Stimulated activated CD4-positive, alpha-beta T cell treated with anti-CD3 and anti-CD28 coated beads, Interleukin-15, amount 100 ng/mL, for 48 hours (primary cell): ENCODE measurements at places on chromosomes 16 and 17.

DNA sequence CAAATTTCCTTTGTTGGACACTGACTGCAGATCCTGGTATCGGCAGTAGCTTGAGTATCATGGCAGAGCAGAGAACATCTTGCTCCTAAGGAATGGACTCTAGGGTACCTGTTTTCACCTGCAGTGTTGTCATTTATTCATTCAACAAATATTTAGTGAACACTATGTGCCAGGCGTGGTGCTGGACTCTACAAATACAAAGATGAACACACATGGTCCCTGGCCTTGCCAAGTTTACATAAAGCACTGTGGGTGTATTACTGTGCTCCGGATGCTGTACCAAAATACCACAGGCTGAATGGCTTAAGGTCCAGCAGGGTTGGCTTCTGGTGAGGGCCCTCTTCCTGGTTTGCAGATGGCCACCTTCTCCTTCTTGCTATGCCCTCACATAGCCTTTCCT, 14.2 kb upstream of the CCR7 start:
- no peak for DNase-seq

- no peak for DNase-seq
These were observed 75.3 kb downstream of the MRTFB start for GRCh38 chr16:14146445-14146844.

DNA sequence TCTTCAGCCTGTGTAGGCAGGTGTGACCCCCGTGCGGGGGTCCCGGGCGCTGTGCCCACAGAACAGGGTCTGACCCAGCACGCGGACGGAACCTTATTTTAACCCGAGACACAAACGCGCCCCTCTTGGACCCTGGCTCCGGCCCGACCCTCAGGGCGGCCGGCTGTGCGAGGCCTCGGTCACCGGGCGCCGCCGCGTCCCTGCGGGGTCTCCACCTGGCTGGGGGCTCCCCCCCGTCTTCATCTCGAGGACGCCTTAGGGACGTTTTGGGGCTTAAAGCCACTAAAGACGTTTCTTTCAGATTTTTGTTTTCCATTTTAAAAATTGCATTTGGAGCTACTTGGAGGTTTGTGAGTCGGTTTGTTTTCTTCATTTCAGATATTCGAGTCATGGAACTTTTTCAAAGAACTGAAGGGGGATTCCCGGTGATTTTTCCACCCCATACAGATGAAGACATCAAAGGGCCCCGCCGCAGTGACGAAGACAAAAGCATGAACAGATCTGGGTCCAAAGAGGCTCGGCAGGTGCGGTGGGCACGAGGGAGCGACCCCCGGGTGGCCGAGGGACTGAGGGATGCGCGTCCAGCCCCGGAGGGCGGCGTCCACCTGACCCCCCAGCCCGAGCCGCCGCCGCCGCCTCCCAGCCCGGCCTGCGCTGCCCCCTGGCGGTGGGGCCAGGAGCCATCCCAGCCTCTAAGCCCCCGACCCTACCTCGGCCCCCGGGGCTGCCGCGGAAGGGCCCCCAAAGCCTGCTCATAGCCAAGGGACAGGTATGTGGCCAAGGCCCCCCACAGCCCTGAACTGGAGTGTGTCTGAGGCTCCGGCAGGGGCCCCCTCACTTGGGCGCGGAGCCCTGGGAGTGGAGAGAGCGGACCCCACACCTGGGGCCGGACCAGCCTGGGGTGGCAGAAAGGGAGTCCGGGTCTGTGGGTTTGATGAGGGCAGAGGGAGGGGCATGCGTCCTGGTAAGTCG, 3.8 kb upstream of the CD7 start:
- peak; percentile 70 for DNase-seq

DNA sequence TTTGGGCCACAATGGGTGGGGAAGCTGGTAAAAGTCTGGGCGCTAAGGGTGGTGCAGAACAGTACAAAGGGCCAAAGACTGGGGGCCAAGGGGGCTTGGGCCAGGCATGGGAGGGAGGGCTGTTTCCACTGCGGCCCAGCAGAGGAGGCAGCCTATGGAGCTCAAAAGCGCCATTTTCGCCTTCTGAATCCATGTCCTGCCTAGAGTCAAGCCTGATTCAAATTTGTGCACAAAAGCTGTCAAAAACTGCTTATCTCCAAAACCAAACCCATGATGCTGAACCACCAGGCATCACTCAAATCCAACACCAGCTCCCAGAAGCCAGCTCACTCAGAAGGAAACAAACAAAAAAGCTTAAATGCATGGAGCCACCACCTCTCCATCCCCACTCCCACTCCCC, 16.0 kb downstream of the COG7 start:
- DNase-seq, result no peak

DNA sequence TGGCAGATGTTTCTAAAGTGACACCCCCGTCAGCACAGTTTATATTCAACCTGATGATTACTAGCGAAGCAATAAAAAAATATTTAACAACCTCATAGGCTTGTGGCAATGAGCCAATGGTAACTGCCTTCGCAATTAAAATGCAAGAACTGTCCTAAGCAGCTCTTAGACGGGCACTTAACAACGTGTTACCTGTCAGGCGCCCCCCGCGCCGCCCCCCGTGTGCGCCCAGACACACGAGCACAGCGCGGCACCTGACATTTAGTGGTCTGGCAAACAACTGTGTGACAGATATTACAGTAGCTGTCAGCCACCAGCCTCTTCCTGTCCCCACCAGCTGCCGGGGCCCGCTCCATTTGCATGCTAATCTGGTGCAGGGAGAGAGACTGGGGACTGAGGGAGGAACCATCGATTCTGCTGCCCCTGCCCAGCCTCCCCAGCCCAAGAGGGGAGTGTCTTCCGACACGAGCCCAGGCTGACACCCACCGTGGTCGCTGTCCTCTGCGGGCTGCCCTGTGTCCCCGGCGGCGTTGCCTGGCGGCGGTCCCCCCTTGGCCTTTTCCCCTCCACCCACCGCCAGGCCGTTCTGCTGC, 12.7 kb downstream of the NDUFAF8 start:
- DNase-seq, result no peak

DNA sequence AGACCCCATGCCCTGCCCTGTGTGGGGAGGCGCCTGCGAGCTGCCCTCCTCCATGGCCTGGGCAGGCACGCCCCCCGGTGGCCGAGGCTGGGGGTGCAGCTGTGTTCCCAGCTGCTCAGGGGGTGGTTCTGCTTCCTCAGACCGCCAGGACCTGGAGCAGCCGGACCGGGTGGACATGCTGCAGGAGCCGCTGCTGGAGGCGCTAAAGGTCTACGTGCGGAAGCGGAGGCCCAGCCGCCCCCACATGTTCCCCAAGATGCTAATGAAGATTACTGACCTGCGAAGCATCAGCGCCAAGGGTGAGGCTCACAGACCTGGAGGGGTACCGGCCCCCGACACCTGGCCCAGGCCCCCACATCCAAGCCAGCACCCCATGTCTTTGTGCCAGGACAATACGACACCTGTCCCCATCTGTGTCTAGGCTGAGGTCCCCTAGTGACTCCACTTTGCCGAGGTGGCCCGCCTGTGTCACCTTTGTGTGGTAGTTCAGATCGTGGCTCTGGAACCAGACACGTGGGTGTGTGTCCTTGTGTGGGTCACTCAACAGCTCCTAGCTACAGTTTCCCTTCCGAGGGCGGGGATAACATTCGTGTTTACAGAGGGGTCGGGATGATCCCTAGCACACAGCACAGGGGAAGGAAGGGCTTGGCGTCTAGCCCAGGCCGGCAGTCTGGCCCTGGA, 9.3 kb downstream of the GJD3 start:
- DNase-seq, result peak; percentile 38

DNA sequence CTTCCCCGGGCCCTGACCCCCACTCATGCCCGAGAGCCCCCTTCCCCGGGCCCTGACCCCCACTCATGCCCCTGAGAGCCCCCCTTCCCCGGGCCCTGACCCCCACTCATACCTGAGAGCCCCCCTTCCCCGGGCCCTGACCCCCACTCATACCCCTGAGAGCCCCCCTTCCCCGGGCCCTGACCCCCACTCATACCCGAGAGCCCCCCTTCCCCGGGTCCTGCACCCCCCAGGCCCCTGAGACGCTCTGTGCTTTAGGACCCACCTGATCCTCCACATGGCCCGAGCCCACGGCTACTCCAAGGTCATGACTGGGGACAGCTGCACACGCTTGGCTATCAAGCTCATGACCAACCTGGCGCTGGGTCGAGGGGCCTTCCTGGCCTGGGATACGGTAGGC, 6.8 kb downstream of the CTU2 start:
- DNase-seq, result no peak

- no peak for DNase-seq
These were observed 122.3 kb downstream of the ENGASE start for GRCh38 chr17:79196913-79197312.

DNA sequence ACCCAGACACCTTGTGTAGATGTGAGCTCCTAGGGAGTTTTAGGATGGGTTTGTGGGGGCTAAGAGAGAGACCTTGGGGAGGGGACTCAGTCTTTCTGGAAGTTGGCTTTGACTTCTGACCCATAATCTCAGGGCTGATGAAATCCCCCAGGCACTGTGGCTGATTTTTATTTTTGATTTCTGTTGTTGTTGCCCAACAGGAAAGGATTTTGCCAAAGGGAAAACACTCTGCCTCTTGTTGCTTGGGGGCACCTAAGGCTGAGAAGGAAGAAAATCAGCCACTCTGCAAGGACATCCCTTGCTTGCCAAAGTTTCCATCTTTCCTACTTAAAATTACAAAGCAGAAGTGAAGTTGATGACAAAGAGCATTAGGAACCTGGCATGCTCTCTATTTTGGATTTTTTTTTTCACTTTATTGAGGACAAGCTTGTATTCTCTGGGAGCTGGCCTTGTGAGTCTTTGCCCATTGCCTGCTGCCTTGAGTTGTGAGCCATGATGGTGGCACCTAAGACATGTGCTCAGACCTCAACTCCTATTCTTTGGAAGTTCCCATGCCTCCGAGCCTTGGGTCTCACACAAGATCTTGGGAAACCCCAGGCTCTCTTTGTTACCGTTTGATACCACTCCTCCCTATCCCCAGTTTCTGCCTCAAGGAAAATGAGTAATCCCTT, 3.2 kb upstream of the C1QTNF1 start:
- DNase-seq, result no peak

DNA sequence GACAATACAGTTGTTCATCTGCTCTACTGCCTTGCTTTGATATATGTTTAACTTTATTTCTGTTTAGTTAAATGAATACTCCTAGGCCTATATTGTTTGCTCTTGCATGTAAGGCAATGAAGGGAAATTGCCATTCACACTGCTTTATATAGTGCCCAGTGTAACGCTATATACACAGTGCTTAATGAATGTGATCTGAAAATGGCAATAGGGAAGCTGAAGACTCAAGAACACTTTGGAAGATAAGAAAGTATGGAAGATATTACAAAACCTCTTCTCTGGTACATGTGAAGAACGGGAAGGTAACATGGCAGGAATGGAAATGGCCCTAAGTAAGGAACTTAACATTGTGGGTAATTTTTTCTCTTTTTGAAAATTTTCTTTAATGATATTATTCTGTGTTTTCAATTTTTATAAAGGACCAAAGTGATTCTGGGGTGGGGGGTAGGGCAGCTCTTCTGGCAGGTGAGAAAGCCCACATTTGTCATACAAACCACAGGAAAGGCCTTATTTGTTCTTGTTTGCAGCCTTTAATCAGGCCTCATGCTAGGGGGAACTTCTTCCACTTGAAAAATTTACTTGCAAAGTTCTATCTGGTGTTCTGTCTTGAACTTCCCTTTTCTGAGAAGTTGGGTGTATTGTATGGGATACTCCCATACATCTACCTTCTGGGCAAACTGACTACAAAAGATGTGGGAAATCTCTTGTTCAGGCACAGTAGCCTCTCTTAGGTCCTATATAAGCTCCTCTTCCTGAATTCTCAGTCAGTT, 100.8 kb upstream of the CORO6 start:
- no peak for DNase-seq

DNA sequence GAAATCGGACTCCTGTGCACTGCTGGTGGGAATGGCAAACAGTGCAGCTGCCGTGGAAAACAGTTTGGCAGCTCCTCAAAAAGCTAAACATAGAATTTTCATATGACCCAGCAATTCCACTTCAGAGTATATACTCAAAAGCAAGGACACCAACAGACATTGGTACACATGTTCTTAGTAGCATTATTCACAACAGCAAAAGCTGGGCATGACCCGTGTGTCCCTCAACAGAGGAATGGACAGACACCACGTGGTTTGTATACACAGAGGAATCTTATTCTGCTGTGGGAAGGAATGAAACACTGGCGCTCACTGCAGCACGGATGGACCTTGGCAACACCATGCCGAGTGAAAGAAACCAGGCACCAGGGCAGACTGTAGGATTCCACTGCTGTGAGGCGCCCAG, 16.0 kb downstream of the NPTX1 start:
- DNase-seq, result no peak

DNA sequence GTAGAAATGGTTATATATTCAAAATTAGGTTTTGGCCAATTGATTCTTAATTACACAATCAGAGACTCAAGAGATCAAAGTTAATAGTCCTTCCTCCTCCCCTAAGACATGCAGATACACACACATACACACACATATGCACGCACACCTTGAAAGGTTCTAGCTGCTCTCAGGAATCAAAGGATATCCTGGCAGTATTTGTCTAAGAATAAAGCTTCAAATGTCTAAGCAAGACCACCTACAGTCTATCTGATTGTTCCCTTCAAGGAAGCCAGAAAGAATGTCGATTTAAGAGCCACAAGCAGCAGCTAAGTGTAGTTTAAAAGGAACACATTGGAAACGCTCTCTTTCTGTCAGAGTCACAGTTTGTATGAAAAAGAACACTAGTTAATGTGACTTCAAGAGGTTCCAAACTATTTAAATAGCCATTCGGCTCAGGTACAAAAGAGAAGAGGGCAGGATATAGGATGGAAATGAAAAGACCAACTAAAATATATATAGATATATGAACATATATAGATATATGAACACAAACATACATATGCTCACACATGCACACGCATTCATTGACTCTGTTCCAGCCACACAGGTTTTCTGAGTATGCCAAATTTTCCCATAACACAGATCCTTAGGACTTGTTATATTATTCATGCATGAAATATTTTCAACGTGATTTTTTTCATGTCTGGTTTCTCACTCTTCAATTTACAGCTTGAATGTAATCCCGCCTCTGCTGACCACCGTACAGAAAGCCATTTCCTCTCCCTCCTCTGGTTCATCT, 79.0 kb downstream of the CDH8 start:
- DNase-seq, result no peak

GRCh38 chr17:5788266-5788900, 204.1 kb upstream of the NLRP1 start:
- DNase-seq, result no peak

- DNase-seq, result no peak
These were observed 13.7 kb downstream of the GPR179 start for GRCh38 chr17:38329808-38330730.

- peak; percentile 39 for DNase-seq
These were observed 7.5 kb downstream of the UBE2Z start for GRCh38 chr17:48915459-48916282.

DNA sequence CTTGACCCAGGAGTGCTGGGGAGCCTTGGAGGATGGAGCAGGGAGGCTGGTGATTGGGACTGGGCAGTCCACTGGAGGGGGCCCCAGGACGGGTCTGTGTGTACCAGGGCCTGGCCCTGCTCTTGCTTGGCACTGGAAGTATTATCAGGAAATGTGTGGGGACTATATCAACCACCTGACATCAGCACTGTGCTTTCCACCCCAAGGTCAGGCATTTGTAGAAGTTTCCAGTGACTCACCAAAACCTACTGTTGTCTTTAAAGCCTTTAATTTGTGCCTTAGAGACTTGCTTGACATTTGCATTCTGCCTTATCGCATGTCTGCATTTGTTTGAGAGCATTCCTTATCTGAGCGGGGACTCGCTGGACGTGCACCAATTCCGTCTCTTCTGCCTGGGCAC, 323.1 kb downstream of the FOXL1 start:
- DNase-seq, result no peak

GRCh38 chr16:67514382-67514828, 14.2 kb upstream of the RIPOR1 start:
- DNase-seq, result peak; percentile 69
